ENCODE measurements at places on chromosomes 1 and 21.
A peak's percentile ranks its signal among the peaks of the same experiment; 100 is the strongest.

GRCh38 chr1:231971397-231972110 lies 345.0 kb downstream of the DISC1 start:
- no peak for DNase-seq

GRCh38 chr1:81377406-81377805 lies 423.3 kb upstream of the ADGRL2 start:
- no peak for DNase-seq

- DNase-seq: no peak
These were observed 356.3 kb downstream of the PLPP3 start for GRCh38 chr1:56222914-56223540.

DNA sequence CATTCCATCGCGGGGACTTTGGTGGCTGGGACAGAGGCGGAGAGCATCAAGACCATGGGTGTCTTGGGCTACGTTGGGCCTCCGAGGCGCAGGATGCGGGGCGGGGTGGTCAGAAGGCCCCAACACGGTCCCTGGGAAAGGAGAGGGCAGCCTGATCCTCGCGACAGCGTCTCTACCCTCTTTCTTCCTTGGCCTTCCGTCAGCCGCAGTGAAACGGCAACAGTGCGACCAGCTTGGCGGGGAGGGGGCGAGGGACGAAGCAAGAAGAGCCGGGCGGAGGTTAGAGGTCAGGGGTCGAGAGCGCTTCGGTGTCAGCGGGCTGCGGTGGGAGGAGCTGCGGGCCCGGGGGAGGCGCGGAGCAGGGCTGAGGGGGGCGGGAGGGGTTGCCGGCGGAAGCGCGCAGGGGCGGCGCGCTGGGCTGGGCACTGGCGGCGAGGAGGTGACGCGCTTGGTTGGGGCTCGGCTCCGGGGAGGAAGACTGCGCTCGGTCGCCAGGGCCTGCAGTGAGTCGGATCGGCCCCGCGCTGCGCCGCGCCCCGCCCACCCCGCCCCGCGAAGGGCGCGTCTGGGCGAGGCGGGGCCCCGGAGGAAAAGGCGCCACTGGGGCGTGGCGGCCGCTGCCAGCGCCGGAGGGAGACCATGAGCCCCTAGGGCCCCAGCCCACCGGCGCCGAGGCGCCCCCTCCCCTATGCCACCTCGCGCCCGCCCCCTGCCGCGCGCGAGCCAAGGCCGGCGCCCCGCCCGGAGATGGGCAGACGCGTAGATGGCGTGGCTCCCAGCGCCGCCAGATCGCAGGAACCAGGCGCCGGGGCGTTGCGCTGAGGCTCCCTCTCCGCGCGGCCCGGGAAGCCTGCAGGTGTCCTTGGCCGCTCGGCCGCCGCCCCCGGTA lies at the start of gene KCNC4:
KCNC4 (plus strand) TSS at position 600 of the 889 bp plus-strand sequence. CDS start 1,186 bp downstream, outside the sequence.
- DNase-seq: peak; percentile 95

DNA sequence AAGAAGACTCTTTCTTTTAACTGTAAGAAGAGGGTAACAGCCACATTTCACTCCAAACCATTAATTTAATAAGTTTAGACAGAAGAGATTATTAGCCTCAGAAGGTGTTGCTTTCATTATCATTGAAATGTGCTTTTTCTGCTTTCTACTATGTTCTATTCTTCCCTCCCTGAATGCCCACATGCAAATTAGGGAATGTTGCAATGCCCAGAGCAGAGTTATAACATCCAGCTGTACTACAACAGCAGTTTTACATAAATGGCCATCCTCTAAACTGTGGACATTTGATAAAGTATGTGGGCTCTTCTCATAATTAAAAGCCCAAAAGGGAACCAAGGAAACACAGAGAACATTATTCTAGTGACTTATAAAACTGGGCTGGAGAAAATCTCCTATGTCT lies 82.2 kb upstream of the SOD1 start:
- no peak for DNase-seq

DNA sequence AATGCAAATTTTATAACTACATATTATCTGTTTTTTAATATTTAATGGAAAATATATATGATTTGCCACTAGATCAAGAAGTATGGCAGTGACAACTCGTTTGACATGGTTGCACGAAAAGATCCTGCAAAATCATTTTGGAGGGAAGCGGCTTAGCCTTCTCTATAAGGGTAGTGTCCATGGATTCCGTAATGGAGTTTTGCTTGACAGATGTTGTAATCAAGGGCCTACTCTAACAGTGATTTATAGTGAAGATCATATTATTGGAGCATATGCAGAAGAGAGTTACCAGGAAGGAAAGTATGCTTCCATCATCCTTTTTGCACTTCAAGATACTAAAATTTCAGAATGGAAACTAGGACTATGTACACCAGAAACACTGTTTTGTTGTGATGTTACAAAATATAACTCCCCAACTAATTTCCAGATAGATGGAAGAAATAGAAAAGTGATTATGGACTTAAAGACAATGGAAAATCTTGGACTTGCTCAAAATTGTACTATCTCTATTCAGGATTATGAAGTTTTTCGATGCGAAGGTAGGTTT lies 556 bp downstream of the IFI44 start:
- no peak for DNase-seq

- no peak for DNase-seq
These were observed 1.8 kb upstream of the LHX9 start for GRCh38 chr1:197915260-197915861.

GRCh38 chr1:201282216-201282615 lies 1.1 kb upstream of the PKP1 start:
- DNase-seq: no peak

DNA sequence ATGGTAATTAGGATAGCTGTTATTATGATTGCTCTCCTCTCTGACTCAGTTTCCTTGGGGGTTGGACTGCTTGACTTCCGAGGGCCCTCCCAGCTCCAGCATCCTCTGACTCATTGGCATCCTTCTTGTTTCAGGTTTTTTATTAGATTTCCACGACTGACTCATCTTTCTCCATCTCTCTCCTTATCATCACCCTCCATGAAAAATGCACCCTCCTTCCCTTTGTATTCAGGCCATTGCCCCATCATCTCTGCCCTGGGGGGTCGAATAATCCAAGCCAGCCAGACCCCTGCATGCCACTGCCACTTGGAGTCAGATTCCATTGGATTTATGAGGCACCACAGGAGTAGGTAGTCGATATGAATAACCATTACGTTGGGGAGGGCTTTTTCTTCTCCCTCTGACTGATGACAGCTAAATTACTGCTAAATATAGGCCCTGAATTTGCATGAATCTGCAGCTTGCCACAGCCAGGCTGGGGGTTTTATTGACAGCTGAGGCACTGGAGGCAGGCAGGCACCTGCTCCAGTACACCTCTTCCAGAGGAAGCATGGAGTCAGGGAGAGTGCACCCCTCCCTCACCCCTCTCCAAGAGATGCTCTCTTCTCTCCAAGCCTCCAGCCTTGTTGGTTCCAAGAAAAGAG lies 91.7 kb downstream of the C1orf94 start:
- DNase-seq: peak; percentile 46

DNA sequence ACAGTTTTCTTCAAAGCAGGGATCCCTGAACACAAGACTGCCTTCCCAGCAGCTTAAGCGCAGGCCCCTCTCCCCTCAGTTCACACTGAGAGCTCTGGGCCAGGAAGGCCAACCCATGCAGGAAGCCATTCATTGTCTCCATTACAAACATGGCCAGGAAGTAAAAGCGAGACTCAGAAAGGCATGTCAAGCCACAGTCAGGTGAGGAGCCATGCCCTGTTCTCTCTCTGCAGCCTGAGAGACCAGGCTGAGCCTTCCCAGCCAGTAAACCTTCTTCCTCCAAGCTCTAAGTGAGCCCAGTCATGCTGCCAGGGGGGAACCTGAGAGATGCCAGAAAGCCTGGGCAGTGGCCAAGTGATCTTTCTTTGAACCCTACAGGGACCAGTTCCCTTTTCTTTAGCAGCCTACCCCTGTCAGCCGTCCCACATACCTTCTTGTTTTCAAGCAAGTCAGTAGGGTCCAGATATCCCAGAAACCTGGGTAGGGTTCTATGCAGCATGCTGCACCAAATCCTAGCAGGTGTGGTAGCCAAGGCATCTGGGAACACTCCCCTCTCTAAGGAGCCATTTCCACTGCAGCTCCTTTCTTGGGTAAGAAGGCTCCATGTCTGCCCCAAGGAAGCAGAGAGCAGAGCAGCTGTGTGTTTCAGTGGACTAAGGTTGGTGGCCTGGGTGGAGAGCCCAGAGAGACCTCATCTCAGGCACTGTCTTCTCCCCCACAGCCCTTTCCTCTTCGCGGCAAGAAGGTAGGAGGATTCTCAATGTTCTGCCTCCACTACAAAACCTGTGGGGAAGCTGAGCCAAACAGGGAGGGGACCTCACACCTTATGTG lies 977 bp downstream of the TRAF3IP3 start:
- DNase-seq: no peak

- DNase-seq: no peak
These were observed 7.4 kb downstream of the NBPF3 start for GRCh38 chr1:21447311-21447710.

GRCh38 chr1:31632649-31633048 lies 12.0 kb downstream of the PEF1 start:
- DNase-seq: no peak

DNA sequence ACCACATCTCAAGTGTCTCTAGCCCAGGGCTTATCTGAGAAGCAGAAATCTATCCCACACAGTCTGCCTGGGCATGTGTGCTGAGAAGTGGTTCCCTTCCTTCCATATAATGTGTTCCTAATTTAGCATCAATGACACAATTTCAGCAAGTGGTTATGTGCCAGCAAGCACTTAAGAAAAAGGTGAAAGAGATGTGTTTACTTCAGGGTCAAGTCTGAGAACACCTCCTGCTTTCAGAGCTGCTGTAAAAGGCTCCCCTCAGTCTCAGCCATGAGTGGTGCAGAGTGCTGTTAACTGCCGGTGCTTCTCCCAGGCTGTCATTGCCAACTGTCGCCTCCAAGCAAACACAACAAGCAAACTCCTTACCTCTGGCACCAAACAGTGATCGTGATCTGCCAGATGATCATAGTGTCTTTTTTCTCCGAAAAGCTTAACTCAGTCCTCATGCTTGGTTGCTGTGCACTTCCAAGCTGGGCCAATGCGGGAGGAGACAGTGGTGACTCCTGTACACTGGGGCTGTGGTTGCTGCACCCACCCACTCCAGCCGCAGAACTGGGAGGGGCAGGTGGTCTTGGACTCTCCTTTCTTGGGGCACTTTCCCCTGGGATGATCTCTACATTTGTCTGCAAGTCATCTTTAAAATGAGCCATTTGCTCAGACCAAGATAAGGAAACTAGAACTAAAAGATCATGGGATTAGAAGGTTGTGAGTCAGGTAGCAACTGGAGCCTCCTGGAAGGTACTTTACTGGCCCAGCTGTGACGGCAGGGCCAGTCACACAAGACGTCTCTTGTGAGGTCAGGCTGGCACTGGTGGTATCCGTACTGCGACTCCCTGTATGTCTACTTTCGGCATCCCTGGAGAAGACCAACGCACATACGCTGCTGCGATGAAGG lies 32.4 kb downstream of the ATP1A1 start:
- DNase-seq: no peak

DNA sequence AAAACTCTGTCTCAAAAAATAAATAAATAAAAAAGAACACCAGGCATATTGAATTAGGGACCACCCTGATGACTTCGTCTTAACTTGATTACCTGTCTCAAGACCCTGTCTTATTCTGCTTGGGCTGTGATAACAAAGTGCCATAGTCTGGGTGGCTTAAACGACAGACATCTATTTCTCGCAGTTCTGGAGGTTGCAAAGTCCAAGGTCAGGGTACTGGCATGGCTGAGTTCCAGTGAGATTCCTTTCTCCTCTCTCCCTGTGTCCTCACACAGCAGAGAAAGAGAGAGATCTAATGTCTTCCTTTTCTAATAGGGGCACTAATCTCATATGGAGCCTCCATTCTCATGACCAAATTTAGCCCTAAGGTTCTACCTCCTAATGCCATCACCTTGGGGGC lies 145.6 kb downstream of the HUNK start:
- no peak for DNase-seq

DNA sequence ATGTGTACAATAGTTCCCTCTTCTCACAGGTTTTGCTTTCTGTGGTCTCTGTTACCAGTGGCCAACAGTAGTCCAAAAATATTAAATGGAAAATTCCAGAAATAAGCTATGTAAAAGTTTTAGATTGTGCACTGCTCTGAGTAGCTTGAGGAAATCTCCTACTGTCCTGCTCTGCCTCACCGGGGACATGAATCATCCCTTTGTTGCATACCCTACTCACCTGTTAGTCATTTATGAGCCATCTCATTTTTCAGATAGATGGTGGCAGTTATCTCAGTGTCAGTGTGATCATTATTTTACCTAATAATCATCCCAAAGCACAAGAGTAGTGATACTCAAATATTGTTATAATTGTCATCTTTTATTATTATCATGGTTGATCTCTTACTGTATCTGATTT lies 688.1 kb downstream of the PLA2G4A start:
- no peak for DNase-seq

DNA sequence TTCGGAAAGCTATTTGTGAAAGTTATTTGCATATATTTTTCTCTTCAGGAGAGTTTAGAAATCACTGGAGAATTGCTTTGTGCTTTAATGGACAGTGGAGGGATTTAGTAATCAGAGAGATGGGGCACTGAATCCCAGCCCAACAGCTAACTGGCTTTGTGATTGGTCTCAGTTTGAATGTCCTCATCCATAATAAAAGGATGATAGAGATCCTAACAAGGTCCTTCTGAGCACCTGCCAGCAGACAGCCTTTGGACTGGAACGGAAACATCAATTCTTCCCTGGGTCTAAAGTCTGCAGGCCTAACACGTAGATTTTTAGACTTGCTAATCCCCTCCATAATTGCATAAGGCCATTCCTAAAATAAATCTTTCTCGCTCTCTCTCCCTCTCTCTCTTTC lies 112.0 kb upstream of the ADAMTS5 start:
- no peak for DNase-seq

DNA sequence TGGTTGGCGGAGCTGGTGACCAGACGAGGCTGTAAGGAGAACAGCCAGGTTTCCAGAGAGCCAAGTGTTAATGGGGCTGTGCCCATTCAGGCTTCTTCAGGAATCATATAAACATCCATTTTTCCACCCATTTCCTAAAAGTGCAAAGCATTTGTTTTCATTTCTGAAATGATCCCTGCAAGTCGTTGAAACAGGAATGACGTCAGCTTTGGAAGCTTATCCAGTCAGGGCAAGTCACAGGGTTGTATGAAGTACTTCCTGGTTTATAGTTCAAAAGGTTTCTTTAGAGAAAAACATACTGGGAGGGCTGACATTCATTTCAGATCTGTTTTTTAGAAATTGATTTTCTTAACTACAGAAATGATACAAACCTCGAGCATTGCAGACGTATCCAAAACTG lies 29.2 kb downstream of the IGSF5 start:
- DNase-seq: no peak

DNA sequence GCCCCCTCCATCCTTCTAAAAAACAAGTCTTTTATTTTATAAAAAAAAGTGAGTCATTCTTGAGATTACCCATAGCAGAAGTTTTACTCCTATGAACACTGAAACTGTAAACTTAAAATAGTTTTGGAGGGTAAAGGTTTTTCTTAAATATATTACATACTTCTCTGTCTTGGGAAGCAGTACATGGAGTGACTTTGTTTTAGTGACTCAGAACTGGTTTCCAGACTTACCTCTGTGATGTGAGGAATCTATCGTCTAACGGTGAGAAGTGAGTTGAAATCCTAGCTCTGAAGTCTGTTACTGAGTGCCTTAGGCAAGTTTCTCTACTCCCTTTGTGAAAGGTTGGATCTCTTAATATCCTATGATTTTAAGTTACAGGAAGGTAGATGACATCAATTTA lies 176.3 kb upstream of the POU3F1 start:
- DNase-seq: no peak
